ENCODE measurements at places on chromosomes 7 and 10.
A peak's percentile ranks its signal among the peaks of the same experiment; 100 is the strongest.

DNA sequence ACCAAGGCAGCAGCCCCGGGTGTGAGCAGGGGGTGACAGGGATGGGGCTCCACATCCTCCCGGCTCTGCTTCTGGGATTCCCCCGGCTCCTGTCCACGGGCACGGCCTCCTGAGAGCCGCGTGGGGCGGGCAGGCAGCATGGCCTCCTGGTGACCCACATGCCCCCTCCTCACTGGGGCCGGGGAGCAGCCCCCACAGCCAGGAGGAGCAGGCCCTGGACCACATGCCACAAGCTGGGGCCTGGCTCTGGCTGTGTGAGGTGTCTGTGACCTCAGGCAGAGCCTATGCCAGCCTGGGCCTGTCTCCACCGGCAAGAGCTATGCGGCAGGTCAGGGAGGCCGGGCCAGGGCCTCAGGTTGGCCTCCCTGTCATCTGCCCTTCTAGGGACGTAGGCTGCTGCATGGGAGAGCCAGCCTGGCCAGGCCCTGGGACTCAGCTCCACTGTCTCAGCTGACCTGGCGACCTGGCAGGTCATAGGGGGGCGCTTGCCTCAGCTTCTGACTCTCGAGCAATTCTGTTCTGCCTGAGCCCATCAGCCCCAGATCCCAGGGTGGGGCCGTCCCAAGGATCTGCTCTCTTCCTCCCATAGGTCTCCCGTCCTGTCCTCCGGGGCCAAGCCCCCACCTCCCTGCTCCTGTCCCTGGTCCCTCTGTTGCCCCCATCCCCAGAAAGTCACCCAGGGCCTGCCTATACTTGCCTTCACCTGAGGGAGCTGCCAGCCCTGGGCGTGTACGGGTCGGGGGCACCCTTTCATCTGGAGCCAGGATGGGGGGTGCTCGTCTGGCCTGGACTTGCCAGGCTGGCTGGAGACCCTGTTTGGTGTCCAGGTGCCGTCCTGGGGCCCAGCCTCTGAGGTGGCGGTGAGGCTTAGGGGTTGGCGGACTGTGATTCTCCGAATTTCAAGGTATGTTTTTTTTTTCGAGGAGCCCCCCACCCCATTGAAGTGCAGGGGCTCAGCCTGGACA is 3.9 kb upstream of the TMEM184A start:
- no peak for DNase-seq

DNA sequence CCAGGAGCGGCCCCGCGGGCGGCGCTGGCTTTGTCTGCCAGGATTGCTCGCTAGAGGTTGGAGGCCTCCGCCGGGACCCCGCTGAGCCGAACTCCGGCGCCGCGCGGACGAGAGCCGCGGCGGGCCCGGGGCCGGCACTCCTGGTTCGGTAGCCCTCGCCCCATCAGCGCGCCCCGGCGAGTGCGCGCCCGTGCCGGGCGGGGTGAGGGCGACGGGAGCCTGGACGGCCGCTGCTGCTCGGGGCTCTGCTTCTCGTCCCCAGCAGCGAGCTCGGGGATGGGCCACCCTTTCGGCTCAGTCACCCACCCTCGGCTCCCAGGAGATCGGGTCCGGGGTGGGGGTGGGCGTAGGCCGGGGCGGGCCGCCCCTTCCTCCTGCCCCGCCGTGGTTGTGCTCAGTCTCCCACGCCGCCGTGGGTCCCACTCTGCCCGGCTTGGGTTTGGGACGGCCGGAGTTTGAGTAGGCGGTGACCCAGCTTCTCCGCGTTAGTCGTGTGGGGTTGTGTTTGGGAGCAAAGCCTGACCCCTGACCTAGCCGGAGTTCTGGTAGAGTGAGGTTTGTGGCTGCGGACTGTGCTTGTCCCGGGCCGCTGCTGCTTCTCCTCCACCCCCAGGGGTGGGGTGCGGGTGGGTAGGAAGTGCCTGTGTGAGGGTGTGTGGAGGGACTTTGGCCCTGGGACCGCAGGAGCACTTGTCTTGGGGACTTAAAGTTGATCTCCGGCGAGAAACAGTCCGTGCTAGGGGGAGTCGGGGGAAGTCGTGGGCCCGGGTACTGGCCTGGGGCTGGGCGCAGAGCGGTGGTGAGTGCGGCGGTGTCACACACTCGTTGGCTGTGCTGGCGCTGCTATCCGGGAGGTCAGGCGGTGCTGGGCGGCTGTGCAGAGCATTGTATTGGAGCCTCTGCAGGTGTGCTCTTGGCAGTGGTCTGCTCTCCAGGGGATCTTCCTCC is 677 bp downstream of the TSPAN14 start:
- no peak for DNase-seq

DNA sequence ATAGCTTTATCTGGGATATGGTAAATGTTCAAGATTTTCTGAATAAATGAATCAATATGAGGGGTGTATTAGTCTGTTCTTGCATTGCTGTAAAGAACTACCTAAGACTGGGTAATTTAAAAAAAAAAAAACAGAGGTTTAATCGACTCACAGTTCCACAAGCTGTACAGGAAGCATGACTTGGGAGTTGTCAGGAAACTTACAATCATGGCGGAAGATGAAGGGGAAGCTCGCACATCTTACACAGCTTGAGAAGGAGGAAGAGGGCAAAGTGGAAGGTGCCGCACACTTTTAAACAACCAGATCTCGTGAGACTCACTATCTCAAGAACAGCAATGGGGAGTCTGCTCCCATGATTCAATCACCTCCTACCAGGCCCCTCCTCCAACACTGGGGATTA is 32.5 kb upstream of the OTUD1 start:
- no peak for DNase-seq

DNA sequence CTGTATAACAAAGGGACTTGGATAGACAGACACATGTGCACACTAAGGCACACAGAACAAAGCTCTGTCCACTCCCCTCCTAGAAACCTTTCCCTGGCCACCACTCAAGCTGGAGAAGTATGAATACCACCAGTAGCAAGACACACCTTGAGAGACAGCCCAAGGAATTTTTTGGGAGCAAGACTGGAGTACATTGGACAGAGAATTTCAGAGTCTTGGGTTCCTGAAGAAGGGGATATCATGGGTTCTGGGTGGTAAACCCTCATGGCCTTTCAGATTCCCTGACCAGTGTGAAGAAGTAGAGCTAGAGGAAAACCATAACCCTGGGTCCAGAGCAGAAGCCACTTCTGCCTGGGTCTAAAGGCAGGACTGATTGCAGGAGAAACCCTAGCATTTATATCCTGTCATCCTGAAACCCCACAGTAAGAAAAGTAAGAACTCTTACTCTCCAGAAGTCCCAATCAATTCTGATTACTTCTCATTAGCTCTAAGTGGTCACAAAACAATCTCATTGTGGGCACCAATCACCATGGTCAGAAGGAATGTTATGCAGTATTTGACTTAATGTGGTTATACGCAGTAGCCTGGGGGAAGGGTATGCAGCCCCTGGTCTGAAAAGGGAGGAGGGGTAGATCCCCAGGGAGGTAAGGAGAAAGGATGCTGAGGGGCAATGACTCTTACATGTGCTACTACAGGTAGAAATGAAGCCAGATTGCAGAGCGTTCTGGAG is 20.4 kb upstream of the MACC1 start:
- no peak for DNase-seq

GRCh38 chr7:1017586-1018333 is 26.6 kb upstream of the GPR146 start:
- no peak for DNase-seq

- peak; percentile 37 for DNase-seq
Observed at GRCh38 chr7:105015390-105015965, 1.5 kb downstream of the KMT2E start.

GRCh38 chr10:68560186-68560942 is at the start of gene TET1:
TET1 (plus strand) TSS chr10:68560337; CDS start chr10:68572339, 12,002 bp downstream.
- no peak for DNase-seq

GRCh38 chr10:83122336-83122735 is 1017.0 kb upstream of the GHITM start:
- DNase-seq = no peak

DNA sequence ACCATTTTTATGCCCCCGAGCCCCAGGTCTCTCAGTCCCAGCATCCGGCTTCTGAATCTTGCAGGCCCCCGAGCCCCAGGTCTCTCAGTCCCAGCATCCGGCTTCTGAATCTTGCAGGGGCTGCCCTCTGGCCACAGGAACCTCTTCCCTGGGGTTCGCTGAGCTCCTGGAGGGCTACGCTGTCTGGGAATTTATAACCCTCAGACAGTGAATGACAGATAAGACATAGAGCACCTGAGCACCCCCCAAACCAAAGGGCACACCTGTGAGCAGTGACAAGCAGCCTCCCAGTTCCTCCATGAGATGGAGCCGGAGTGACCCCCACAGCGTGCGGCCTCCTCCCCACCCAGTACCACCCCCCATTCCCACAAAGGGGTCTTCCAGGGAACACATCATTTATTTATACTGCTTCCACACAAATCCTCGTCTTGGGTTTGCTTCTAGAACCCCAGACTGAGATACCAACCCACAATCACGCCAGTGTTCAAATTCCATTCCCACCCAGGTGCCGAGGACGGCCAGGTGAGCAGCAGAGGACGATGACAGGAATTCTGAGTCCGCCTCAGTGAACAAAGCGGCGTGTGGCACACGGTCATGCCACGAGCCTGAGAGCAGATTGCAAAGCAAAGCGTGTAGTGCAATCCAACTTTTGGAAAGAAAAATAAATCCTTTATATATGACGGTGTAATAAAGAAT is 57.7 kb upstream of the FAM20C start:
- no peak for DNase-seq

DNA sequence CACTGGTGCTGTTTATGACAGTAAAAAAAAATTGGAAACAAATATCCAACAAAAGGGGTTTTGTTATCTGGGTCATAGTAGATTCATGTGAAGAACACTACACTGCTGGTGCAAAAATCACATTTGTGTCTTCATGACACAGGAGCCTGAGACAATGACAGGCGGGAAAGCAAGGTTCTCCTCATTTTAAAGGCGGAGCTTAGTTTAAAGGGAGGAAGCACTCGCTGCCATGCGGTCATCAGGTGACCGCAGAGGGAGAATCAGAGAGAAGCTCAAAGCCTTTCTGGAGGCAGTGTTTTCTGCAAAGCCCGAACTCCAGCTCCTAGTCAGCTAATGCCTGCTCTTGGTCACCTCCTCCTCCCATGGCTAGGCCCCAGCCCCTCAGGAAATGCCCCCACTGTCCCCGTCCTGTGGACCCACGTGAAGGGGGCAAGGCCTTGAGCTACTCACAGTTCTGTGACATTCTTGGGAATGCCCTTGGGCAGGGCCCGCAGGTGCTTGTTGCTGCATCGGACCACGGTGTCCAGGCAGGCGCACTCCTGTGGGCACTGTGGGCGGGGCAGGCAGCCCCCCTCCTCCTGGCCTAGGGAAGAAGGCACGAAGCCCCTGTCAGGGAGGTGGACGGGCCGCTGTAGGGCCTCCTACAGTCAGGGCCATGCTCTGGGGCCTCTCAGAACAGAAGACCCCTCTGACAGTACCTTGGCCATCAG is 146.1 kb downstream of the SLIT1 start:
- DNase-seq = no peak

DNA sequence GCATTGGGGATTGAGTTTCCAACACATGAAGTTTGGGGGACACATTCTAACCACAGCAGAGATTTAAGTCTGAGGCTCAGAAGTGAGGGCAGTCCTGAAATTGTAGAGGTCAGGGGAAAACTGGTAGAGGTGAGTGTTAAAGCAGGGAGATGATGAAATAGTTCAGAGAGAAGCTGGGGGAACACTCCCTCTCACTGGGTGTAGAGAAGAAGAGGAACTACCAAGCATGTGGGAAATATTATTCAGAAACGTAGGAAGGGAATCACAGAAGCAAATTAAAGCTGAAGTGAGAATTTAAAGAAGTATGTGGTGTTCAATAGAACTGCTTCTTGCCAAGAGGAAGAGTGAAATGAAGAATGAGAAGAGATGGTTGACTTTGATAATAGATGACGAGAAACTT is 121.5 kb upstream of the FAM3C start:
- DNase-seq = no peak

- DNase-seq = no peak
Observed at GRCh38 chr7:1268076-1268815, 35.6 kb downstream of the UNCX start.

DNA sequence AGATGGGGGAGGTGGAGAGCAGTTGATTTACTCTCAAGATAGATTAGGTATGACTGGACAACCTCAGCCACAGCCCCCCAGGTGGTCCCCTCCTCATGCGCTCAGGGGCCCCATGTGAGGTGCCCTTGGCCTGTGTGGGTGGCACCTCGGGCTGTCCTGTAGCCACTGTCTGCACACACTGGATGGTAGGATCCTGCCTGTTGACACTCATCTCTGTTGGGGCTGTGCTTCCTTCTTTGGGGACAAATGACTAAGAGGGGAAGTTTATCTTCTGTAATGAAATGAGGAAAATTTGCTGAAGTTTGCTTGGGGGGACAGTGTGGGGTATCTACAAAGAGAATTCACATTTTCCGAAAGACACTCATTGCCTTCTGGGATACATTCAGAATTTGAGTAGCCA is 53.6 kb upstream of the ANTXRL start:
- no peak for DNase-seq

DNA sequence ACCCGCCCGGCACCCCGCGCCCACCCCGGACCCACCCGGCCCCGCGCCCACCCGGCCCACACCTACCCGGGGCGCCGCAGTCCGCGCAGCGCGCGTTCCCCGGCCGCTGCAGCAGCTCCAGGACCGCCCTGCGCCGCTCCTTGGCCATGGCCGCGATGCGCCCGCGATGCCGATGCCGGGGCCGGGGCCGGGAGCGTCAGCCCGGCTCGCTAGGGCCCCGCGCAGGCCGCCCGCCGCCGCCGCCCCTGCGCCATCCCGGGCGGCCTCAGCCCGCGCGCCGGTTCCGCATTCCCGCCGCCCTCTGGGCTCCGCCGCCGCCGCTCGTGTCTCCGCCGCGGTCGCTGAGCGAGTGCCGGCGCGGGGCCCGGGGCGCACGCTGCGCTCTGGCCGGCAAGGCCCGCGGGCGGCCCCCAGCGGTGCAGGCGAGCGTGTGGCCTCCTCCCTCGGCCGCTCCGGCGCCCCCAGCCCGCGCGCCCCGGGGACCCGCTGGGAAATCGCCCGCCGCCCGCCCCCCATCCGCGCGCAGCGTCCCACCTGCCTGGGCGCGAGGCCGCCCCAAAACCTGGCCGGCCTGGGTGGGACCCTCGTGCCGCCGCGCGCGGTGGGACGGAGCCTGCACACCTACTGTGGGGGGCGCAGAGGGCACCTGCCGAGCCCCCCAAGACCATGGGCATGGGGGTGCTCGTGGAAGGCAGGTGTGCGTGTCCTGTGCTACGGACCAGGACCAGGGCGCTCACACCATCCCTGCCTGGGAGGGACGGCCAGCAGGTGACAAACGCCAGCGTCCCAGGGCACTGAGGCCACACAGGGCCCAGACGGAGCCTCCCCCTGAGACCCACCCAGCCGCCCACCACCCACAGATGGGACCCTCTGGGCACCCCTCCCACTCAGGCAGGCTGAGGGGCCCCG is at the start of gene ADAP1:
ADAP1 (minus strand) TSS at position 351 of the 909 bp plus-strand sequence; CDS start at position 148, 203 bp downstream.
- no peak for DNase-seq

GRCh38 chr7:73308665-73309214 is at the start of gene NSUN5:
NSUN5 (minus strand) TSS chr7:73308826; CDS start chr7:73308790, 36 bp downstream.
- DNase-seq = peak; percentile 76

GRCh38 chr10:17074541-17074847 is 55.1 kb downstream of the CUBN start:
- peak; percentile 14 for DNase-seq

GRCh38 chr10:86045896-86046295 is 320.7 kb downstream of the GRID1 start:
- DNase-seq = no peak
